Mesenchymal stem cell (in vitro differentiated cells and primary cell): ENCODE measurements at places on chromosomes 13 and 19.
A peak's percentile ranks its signal among the peaks of the same experiment; 100 is the strongest.

GRCh38 chr19:42455086-42455485 lies 12.3 kb upstream of the CXCL17 start:
- DNase-seq = no peak

DNA sequence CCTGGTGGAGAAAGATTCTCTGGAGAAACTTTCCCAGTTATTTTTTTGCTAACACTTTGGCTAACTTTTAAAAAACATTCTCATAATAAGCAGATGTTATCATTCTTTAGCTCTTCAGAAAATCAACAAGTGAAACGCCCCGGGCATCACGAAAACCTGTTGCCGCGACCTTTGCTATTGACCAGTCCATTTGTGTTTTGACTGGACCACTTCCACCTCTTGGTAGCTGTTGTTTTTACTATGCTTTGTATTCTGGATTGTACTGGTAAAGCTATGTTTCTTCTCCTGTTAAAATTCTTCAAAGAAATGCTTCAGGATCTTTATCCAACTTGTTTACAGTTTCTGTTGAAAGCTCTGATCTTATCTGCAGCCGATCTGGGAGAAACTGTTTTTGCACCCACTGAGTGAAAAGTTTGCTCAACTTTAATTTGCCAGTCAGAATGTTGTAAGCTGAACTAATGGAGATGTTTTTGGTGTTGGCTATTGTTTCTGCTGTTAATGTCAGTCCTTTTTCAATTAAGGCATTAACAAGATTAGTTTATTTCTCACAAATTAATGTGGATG lies 23.3 kb downstream of the UFM1 start:
- peak; percentile 8 for DNase-seq

DNA sequence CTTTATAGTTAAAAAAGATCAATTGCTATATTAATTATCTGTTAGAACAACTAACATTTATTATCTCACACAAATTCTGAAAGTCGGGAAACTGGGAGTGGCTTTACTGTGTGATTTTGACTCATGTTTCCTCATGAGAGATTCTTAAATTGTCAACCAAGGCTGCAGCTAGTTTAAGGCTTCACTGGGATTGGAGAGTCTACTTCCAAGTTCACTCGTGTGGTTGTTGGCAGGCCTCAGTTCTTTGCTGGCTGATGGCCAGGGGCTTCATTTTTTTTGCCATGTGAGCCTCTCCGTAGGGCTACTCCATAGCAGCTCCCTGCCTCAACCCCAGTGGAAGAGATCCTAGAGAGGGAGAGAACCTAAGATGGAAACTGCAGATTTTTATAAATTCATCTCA lies 24.5 kb upstream of the LPAR6 start:
- DNase-seq = no peak

DNA sequence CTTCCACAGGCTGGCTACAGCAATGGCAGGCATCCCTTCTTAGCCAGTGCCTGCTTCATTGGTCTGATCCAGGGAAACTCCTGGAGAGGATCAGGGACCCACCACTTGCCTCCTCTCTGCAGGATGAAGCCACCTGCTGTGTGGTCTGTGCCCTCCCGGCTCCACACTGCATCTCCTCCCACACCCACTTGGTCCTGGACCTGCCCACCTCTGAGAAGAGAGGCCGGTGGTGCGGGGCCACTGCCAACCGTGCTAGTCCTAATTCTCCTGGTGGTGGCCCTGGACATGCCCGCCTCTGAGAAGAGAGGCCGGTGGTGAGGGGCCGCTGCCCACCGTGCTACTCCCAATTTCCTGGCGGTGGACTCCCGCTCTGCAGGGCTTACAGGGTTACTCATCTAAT lies 98.8 kb downstream of the COL4A1 start:
- no peak for DNase-seq

- DNase-seq = no peak
Measured at GRCh38 chr13:107941345-107942029, 273.8 kb downstream of the LIG4 start.

- peak; percentile 17 for DNase-seq
Measured at GRCh38 chr13:41383386-41383785, 72.3 kb downstream of the NAA16 start.

- peak; percentile 21 for DNase-seq
Measured at GRCh38 chr13:90415902-90416301, 931.6 kb upstream of the MIR17HG start.

DNA sequence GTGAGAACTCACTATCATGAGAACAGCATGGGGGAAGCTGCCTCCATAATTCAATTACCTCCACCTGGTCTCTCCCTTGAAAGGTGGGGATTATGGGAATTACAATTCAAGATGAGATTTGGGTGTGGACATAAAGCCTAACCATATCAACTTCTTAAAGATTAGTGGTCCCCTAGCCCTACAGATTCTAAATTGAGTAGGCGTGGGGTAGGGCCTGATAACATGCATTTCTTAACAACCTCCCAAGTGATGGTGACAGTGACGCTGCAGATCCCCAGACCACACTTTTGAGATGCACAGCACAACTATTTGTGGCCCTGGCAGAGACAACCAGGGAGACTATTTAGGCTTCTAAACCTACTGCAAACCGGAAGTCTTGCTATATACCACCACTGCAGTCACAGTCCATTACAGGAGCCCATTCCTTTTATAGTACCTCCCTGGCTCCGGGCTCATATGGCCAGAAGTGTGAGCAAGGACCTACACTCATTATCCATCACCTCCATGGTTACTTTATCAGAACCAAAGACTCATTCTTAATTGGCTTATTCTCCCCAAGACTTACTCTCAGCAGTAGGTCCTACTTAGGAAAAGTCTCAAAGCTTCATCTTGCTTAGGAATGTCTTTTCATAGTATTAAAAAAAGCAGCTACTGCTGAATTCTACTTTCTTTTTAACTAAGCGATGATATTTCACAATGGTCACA lies 2.1 kb upstream of the DPY19L3 start:
- DNase-seq = no peak

DNA sequence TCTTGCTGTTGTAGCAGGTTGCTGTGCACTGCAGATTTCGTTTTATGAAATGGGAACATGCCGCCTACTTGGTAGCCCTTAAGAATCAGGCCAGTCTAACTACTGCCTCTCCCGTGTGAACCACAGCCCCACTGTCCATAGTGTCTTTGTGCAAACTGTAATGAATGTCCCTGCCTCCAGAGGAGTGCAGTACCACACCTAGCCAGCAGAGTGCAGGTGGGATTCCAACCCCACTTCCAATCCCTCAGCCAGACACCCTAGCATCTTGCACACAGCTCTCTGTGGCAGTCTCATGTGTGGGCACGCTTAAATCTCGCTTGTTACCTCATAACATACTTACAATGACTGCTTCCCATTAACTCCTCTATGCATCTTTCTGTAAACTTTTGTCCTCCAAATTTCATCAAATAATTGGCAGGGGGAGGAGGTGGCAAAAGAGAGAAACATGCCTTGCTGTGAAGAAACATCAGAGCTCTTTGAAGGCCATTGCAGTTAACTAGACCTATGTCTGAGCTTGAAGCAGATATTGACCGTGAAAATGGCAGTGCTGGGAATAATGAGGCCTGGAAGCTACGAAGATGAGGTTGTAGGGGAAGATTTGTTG lies 47.2 kb downstream of the ZAR1L start:
- DNase-seq = no peak

- DNase-seq = no peak
Measured at GRCh38 chr13:33150662-33151061, 134.4 kb downstream of the KL start.

GRCh38 chr19:18208098-18208951 lies 4.5 kb upstream of the RAB3A start:
- DNase-seq = peak; percentile 63

- peak; percentile 39 for DNase-seq
Measured at GRCh38 chr13:86572115-86572514, 772.9 kb upstream of the SLITRK6 start.

DNA sequence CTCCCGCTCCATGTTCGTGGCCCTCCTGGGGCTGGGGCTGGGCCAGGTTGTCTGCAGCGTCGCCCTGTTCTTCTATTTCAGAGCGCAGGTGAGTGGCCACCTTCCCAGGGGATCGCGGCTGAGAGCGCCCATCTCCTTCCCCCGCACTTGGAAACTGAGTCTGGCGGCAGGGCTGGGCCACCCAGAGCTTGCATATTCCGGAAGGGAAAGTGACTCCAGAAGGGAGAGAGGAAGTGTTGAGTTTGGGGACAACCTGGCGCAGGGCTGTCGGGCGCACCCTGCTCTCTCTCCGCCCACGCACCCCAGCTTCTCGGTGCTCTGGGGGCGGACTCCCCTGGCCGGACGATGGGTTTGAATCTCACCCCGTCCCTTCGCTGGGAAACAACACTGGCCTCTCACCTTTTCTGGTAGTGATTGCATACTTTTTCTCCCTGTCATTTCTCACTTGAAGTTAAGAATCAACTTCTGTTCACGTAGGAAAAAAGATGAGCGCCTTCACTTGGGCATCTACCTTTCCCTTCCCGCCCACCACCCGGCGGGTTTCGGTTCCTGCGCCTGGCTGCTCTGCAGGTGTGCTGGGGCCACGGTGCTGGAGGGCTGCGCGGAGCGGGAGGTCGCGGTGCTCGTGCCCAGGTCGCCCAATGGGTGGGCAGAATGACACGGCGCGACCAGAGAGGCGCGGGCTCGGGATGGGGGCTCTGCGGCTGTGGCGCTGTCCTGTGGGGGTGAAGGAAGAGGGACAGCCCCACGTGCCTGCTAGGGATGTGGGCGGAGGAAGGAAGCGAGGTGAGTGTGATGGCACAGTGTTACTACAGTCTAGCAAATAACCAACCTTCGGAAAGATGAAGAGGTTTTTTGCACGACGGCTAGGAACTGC lies 721 bp downstream of the TNFSF11 start:
- peak; percentile 14 for DNase-seq

DNA sequence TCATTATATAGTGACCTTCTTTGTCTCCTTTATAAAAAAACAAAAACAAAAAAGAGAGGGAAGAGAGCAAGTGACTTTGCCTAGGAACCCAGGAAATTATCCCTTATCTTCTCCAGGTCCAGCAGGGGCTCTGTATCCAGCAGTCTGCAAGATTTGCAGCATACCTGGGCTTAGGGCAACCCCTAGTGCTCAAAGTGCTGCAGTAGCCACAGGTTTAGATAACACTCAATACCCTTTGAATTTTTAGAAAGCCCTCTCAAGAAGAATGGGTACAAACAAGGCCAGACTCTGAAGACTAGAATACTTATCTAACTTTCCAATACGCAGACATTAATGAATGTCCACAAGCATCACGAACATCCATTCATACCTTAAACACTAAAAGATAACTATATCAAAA lies 43.2 kb downstream of the CCNA1 start:
- DNase-seq = no peak

DNA sequence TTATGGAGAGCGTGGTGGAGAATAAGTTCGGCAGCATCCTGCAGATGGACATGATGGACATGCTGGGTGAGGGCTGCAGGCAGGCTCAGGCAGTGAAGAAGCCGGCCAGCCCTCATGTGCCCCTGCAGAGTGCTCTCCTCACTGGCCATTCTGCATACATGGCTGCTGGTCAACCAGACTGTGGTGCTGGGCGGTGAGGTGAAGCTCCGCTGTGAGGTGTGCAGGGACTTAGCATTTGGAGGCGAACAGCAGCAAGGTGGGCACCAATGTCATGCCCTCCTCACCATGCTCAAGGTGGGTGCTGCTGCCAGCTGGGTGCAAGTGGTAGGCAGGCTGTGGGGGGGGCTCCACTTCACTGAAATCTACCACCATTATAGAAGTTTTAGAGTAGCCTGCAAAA lies 5.7 kb upstream of the ZNF492 start:
- DNase-seq = no peak

GRCh38 chr19:55593096-55593772 lies 6.1 kb downstream of the FIZ1 start:
- no peak for DNase-seq

GRCh38 chr13:27113436-27113835 lies 58.2 kb downstream of the USP12 start:
- no peak for DNase-seq

GRCh38 chr19:22528956-22529355 lies 105.2 kb upstream of the ZNF492 start:
- DNase-seq = no peak

GRCh38 chr13:99987154-99988019 lies 5.8 kb downstream of the ZIC2 start:
- no peak for DNase-seq

DNA sequence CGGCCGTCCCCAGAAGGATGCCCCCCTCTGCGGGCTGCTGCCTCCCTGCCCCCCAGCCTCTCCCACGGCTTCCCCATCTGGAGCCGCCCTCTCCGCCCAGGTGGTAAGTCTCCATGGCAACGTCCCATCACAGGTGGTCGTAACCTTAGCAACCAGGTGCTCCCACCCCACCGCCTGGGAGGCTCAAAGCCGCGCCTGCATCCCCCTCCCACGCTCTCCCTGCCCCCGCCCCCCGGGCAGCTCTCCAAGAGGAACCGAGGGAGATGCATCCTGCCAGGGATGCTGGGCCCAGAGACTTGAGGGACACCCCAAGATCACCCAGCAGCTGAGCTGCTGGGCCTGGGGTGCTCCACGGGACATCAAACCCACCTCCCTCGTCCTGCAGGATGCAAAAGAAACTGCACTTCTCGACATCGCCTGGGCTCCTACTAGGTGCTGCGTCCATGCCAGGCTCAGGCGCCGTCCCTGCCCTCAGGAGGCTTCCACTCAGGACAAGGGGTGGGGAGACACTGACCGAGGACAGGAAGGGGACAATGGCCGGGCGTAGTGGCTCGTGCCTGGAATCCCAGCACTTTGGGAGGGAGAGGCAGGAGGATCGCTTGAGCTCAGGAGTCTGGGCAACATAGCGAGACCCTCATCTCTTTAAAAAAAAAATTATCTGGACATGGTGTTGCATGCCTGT lies 5.0 kb upstream of the LINGO3 start:
- no peak for DNase-seq

- DNase-seq = no peak
Measured at GRCh38 chr19:16794456-16795441, 34.4 kb upstream of the SIN3B start.

- no peak for DNase-seq
Measured at GRCh38 chr19:5074830-5075394, 106.0 kb downstream of the KDM4B start.

- DNase-seq = no peak
Measured at GRCh38 chr13:95707442-95708390, 30.8 kb downstream of the DNAJC3 start.

DNA sequence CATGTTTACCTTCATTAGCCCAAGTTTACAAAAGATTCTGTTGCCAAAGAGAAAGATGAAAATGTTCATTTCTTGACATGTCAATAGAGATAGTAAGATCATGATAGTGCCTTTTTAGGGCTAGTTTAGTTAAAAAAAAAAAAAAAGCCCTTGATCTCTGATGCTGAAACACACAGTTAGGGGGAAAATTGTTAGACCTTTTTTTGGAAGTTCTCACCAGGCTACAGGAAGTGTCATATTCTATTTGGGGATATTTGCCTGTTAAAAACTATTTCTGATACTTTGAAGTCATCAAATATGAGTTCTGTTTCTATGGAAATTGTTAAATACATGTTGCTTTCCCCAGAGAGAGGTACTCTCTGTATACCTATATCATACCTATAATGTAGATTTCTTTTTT lies 21.6 kb downstream of the SLAIN1 start:
- no peak for DNase-seq

GRCh38 chr13:64529874-64530485 lies 2700.2 kb downstream of the PCDH9 start:
- peak; percentile 7 for DNase-seq
